ENCODE measurements at places on chromosomes 1 and 21. TPM values are rescaled to one million over a fixed set of nuclear protein-coding genes. Genes with fewer than 3 reads are reported as not detected.

Gene GJA9
- total RNA-seq: not detected

Gene CAMK2N1
- total RNA-seq: 17.0 TPM

Gene KNCN
- total RNA-seq: not detected

Gene TMEM234
- total RNA-seq: 25.1 TPM

Gene COL9A2
- 0.89 TPM for total RNA-seq

Gene AGT
- 0.76 TPM for total RNA-seq

Gene FAM3B
- not detected for total RNA-seq

Gene APOBEC4
- total RNA-seq: not detected

Gene ELF3
- 1,050 TPM for total RNA-seq

Gene PLCH2
- 3.1 TPM for total RNA-seq

Gene JAK1
- total RNA-seq: 20.2 TPM

Gene KCNK2
- total RNA-seq: not detected

Gene CDK18
- total RNA-seq: 27.6 TPM

Gene SIM2
- total RNA-seq: 9.9 TPM

Gene VTCN1
- not detected for total RNA-seq

Gene AQP10
- not detected for total RNA-seq

Gene NBPF6
- not detected for total RNA-seq

Gene ACTL8
- total RNA-seq: 0.55 TPM

Gene EFCAB7
- 1.4 TPM for total RNA-seq

Gene OR6N1
- not detected for total RNA-seq

Gene OR2G6
- total RNA-seq: not detected

Gene CHIA
- total RNA-seq: not detected
